Aorta (tissue), 5 donors: ENCODE measurements at places on chromosomes 3 and 15. TPM values are rescaled to one million over a fixed set of nuclear protein-coding genes. Genes with fewer than 3 reads are reported as not detected.
A peak's percentile ranks its signal among the peaks of the same experiment; 100 is the strongest.

Gene FYCO1
- total RNA-seq, result 75.5 TPM

Gene ADAMTS9
- total RNA-seq, result 212 TPM

Gene C3orf20
- total RNA-seq, result 0.30 TPM

Gene SLC51B
- total RNA-seq, result not detected

DNA sequence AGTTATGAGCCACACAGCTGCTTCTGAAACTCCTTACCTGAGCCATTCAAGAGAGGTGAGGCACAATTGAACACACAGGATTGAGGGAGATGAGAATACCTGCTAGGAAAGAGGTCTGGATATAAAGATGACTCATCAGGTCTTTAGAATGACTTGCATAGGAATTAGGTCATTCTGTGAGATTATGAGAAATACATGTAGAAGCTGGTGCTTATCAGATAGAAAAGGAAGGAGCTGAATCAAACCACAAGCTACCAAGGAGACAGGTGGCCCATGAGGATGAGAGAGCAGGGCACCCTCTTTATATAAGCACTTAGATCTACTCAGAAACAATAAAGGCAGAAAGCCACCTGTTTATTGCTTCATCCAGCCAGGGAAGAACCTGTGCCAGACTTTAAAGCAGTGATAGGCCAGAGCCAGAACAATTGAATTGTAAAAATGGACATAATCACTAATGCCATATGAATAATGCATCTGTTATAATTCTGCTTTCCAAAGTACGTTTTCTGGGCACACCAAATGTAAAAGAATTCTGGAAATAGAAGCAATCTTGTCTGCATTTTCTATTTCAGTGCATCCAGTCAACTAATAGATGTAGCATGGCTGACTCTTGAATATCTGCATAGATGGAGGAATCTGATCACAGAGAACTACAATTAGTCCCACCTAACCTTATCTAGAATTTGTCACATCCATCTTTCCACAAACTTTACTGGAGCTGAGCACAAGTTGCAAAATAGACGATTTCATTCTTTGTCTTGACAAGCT lies 74.9 kb downstream of the PIK3R4 start:
- H3K27me3 ChIP-seq, result no peaks in the 10 kb centered on the region
- H3K36me3 ChIP-seq, result no peaks in the 10 kb centered on the region
- DNase-seq, result no peak
- H3K4me3 ChIP-seq, result no peak overlapping the region
- no peaks in the 10 kb centered on the region for H3K4me1 ChIP-seq

GRCh38 chr15:58002338-58003126 lies 63.0 kb downstream of the ALDH1A2 start:
- no peaks in the 10 kb centered on the region for H3K36me3 ChIP-seq
- no peak overlapping the region for H3K27ac ChIP-seq
- H3K4me1 ChIP-seq, result no peaks in the 10 kb centered on the region
- no peaks in the 10 kb centered on the region for H3K27me3 ChIP-seq
- no peak for DNase-seq

- H3K27ac ChIP-seq, result no peak overlapping the region
- H3K36me3 ChIP-seq, result no peaks in the 10 kb centered on the region
These were observed 112.7 kb upstream of the C3orf80 start for GRCh38 chr3:160112481-160112880.

DNA sequence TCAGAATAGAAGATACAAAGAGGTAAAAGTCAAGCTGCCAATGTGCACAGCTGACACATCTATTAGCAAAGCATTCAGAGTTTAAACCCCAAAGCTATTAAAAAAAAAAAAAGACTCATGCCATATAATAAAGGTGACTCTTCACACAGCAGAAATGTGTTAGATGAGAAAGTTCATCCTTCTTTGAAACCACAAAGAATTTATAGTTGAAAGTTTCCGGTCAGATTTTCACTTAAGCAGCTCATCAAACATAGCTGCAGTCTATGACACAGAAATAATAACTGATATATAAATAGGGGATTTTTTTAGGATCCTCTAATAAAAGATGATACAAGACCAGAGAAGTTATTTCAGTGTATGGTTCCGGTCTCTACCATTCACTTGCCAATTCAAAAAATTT lies 76.6 kb downstream of the WWTR1 start:
- no peaks in the 10 kb centered on the region for H3K4me1 ChIP-seq
- H3K27me3 ChIP-seq, result no peaks in the 10 kb centered on the region
- H3K27ac ChIP-seq, result no peak overlapping the region
- H3K36me3 ChIP-seq, result no peaks in the 10 kb centered on the region

Gene KIF15
- 0.93 TPM for total RNA-seq

Gene EDEM1
- 34.4 TPM for total RNA-seq

DNA sequence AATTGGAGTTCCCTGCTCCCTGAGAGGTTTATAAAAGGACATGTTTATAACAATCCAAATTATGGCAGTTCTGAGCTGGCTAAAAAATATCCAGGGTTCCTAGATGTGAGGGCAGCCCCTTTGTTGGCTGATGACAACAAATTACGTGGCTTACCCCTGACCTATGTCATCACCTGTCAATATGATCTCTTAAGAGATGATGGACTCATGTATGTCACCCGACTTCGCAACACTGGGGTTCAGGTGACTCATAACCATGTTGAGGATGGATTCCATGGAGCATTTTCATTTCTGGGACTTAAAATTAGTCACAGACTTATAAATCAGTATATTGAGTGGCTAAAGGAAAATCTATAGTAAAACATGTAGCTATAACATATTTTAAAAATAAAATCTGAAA lies 13.9 kb downstream of the AADAC start:
- no peaks in the 10 kb centered on the region for H3K27me3 ChIP-seq
- H3K4me3 ChIP-seq, result no peak overlapping the region
- H3K36me3 ChIP-seq, result no peaks in the 10 kb centered on the region
- no peak for DNase-seq
- no peak overlapping the region for H3K27ac ChIP-seq

GRCh38 chr3:151479452-151479851 lies 18.6 kb upstream of the IGSF10 start:
- no peaks in the 10 kb centered on the region for H3K36me3 ChIP-seq
- no peaks in the 10 kb centered on the region for H3K4me1 ChIP-seq
- no peak overlapping the region for H3K4me3 ChIP-seq

DNA sequence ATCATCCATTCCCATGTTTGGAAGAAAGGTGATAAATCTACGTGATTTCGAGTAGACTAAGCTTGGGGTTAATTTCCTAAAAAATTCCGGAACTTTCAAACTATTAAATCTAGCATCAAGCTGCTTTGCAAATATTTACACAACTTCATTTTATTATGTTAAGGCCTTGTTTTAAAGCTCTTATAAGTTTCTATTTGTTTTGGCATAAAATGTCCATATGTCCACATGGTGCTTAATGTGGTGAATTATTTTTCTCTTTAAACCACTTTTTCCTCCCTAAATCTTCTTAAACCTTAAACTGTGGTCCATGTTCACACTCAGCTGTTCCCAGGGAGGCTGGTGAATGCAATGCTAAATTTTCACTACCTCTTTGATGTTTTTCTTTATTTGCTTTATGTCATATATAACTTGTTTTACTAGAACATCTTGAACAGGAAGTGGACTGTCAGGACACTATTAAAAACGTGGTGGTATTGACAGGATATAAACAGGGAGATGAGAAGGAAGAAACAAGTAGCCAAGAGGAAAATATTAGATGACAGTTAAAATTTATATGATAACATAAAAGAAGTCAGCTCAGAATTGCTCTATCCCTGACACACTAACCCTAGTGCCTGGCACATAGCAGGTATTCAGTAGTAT lies 72.5 kb upstream of the AGTR1 start:
- H3K27ac ChIP-seq, result no peak overlapping the region
- no peak overlapping the region for H3K4me3 ChIP-seq
- H3K27me3 ChIP-seq, result no peaks in the 10 kb centered on the region
- DNase-seq, result no peak
- no peaks in the 10 kb centered on the region for H3K4me1 ChIP-seq

Gene ZNF385D
- 118 TPM for total RNA-seq

DNA sequence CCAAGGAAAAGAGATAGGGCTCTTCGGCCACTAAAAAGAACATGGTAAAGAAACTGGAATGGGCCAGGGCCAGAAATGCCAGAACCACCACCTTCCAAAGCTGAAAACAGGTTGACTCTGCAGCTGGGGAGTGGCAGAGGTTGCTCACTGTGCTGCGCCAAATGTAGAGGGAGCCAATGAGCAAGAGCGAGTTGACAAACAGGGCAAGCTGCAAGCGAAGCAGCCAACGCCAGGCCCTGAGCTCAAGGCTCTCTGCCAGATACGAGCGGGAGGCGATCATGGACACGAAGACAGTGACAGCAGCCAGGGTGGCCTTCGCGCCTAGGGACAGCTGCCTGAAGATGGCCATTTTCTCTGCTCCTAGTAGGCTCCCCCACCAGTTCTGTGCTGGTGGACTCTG lies 3.1 kb downstream of the GLB1 start:
- peaks cover 2% of the 10 kb centered on the region for H3K36me3 ChIP-seq
- no peak overlapping the region for H3K4me3 ChIP-seq
- no peaks in the 10 kb centered on the region for H3K27me3 ChIP-seq
- no peaks in the 10 kb centered on the region for H3K4me1 ChIP-seq
- no peak overlapping the region for H3K27ac ChIP-seq

DNA sequence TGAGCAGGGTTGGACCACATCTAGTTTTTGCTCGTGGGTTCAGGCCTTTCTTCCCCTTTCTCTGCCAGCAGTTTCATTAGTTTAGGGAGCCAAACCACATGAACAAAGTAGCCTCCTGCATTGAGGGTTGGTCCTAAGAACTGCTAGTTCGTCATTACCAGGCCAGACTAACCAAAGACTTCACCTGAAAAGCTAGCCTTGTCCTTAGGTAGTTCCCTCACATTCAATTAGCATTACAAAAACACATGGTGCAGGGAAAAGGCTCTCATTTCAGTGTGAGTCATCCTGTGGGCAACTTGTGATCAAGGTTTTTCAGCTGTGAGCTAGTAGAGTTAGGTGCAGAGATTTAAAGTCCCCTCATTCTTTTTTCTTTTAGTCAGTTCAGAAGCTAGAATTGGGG lies 279.3 kb upstream of the CTNNB1 start:
- no peak for DNase-seq
- no peaks in the 10 kb centered on the region for H3K36me3 ChIP-seq
- H3K27ac ChIP-seq, result no peak overlapping the region
- no peaks in the 10 kb centered on the region for H3K4me1 ChIP-seq

DNA sequence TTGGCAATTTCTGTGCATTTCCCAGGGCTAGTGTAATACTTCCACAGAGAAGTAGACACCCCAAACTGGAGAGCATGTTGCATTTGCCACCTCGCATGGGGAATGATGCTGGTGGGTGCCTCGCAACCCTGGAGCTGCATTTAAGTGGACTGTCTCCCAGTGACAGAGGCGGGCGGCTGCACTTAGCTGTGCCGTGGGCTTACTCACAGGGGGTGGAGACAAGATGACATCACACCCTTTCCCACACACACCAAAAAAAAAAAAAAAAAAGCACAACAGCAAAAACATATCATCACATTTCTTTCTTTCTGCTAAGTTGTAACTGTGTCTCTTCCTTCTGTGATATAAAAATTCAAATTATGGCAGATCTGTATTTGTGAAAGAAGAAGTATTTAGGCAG lies at the start of gene ABI3BP:
Gene ABI3BP (minus strand): TSS at position 113 of the 400 bp plus-strand sequence. CDS start 37 bp downstream, at position 76.
- H3K4me3 ChIP-seq, result peak within 1 kb of the TSS; percentile 66
- H3K27ac ChIP-seq, result peak within 1 kb of the TSS; percentile 5
- no peaks in the 10 kb centered on the region for H3K36me3 ChIP-seq
- peak; percentile 86 for DNase-seq
- H3K4me1 ChIP-seq, result no peaks in the 10 kb centered on the region
- H3K27me3 ChIP-seq, result no peaks in the 10 kb centered on the region

Gene PIGB
- total RNA-seq, result 14.4 TPM

Gene TNFSF10
- 53.3 TPM for total RNA-seq

GRCh38 chr15:65963911-65964482 lies 94.7 kb downstream of the RAB11A start:
- no peaks in the 10 kb centered on the region for H3K4me1 ChIP-seq
- DNase-seq, result no peak
- no peaks in the 10 kb centered on the region for H3K27me3 ChIP-seq
- H3K36me3 ChIP-seq, result no peaks in the 10 kb centered on the region
- no peak overlapping the region for H3K27ac ChIP-seq

Gene ASB14
- total RNA-seq, result not detected

Gene TLR9
- total RNA-seq, result 0.42 TPM

DNA sequence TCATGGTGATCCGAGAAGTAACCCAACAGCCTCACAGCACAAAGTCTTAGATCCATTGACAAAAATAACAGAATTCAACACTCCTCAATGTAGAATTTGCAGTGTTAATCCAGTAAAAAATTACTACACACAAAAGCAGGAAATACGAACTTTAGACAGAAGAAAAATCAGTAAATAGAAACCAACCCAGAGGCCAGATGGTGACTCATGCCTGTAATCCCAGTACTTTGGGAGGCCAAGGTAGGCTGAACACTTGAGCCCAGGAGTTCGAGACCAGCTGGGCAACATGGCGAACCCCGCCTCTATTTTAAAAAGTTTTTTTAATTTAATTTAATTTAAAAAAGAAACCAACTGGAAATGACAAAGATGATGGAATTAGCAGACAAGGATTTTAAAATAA lies 36.1 kb downstream of the SELENOT start:
- H3K27me3 ChIP-seq, result no peaks in the 10 kb centered on the region
- H3K36me3 ChIP-seq, result no peaks in the 10 kb centered on the region

GRCh38 chr15:93052090-93052879 lies 36.7 kb downstream of the RGMA start:
- peaks cover 3% of the 10 kb centered on the region for H3K36me3 ChIP-seq
- H3K4me1 ChIP-seq, result no peaks in the 10 kb centered on the region
- no peaks in the 10 kb centered on the region for H3K27me3 ChIP-seq
- H3K4me3 ChIP-seq, result no peak overlapping the region
- no peak overlapping the region for H3K27ac ChIP-seq

- no peak overlapping the region for H3K4me3 ChIP-seq
- no peaks in the 10 kb centered on the region for H3K4me1 ChIP-seq
- no peak overlapping the region for H3K27ac ChIP-seq
- no peak for DNase-seq
These were observed 14.4 kb downstream of the TNK2 start for GRCh38 chr3:195893916-195894465.

Gene VGLL3
- total RNA-seq, result 155 TPM

- no peaks in the 10 kb centered on the region for H3K36me3 ChIP-seq
- no peaks in the 10 kb centered on the region for H3K27me3 ChIP-seq
- no peak overlapping the region for H3K4me3 ChIP-seq
- no peak overlapping the region for H3K27ac ChIP-seq
- DNase-seq, result no peak
These were observed 61.0 kb downstream of the POLR2M start for GRCh38 chr15:57767481-57767880.

GRCh38 chr3:167867981-167868380 lies 132.5 kb downstream of the SERPINI1 start:
- no peaks in the 10 kb centered on the region for H3K27me3 ChIP-seq
- no peaks in the 10 kb centered on the region for H3K4me1 ChIP-seq
- no peaks in the 10 kb centered on the region for H3K36me3 ChIP-seq
- no peak overlapping the region for H3K4me3 ChIP-seq

Gene DZIP1L
- total RNA-seq, result 19.0 TPM

Gene ZNF80
- total RNA-seq, result not detected

GRCh38 chr3:58429657-58430056 lies 4.0 kb downstream of the PDHB start:
- H3K27me3 ChIP-seq, result no peaks in the 10 kb centered on the region
- H3K27ac ChIP-seq, result no peak overlapping the region
- H3K4me3 ChIP-seq, result no peak overlapping the region
- DNase-seq, result no peak

Gene OSTN
- 2.0 TPM for total RNA-seq

- H3K4me1 ChIP-seq, result no peaks in the 10 kb centered on the region
- no peak for DNase-seq
- no peaks in the 10 kb centered on the region for H3K27me3 ChIP-seq
- no peaks in the 10 kb centered on the region for H3K36me3 ChIP-seq
- no peak overlapping the region for H3K4me3 ChIP-seq
These were observed 477.6 kb upstream of the KCNMB2 start for GRCh38 chr3:178058629-178059028.

GRCh38 chr15:65400760-65401610 lies 21.8 kb downstream of the IGDCC4 start:
- DNase-seq, result peak; percentile 81
- no peaks in the 10 kb centered on the region for H3K27me3 ChIP-seq
- H3K27ac ChIP-seq, result no peak overlapping the region
